ENCODE measurements at places on chromosomes 11 and 22.

GRCh38 chr11:64073542-64073941 lies 37.8 kb downstream of the FLRT1 start:
- no peak for DNase-seq

DNA sequence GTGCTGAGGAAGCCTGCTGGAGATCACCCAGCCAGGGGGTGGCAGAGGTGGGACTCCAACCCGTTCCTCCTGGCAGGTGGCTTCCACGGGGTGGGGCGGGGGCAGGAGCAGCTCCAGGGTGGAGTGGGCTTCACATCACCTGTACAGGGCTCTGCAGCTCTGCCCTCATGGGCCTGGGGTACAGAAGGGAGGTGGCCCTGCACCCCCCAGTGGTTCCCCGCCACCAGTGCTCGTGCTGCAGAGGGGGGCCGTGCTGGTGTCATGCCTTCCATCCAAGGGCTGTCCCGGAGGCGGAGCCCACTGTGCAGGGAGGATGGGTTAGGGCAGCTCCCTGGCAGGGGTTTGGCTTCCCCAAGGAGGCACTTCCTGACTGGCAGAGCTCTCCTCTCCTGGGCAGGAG lies 76.4 kb upstream of the SHISAL1 start:
- no peak for DNase-seq

DNA sequence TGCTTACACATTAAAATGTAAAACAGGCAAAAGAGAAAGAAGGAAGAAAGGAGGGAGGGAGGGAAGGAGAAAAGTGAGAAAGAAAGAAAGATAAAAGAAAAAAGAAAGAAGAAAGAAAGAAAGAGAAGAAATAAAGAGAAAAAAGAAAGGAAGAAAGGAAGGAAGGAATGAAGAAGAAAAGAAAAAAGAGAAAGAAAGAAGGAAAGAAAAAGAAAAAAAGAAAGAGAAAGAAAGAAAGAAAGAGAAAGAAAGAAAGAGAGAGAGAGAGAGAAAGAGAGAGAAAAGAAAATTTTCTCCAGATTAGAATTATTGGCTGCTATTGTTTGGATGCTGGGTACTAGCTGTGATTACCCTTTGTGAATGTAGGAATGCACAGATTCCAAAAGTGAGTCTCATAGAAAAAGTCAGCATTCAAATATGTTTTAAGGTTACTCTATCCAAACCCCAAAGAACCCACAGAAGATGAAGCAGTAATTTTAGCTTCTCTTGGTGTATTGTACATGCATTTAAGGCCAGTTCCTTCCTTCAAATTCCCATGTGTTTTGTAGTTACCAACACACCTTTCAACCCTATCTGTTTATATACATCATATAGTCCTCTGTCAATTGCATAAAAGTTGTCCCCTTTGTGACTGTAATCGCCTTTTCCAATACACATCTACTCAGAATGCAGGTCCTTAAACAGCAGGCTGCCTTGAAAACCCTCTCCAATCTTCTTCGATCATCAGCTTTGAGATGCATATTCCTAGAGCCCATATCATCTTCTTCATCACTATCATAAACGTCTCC lies 789 bp upstream of the FAM111A start:
- no peak for DNase-seq

DNA sequence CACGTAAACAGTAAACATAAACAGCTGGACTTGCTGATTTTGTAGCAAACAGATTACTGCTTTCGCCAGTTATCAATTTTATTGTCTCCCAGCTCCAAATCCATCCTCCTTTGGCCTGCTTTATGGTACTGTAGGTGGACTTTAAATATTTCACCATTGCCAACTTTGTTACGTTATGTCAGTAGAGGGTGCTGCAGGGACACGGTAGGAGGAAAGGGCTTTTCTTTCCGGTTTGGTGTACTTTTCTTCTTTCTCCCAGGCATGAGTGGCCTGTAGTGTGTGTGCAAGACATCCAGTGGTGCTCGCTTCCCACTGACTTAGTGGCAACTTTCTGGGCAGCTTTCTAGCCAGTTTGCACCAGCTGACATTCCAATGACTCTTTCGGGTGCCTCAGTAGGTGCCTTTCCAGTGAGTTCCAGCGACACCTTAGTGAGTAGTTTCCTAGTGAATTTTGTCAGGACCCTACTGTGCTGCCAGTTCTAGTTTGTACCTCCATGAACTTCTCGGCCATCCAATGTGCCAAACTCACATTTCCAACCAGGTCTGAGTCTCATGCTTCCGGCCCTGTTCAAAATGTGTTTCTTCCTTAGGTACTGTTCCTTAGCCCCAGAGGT lies 267.6 kb upstream of the TENM4 start:
- DNase-seq = no peak

- DNase-seq = no peak
These were observed 16.5 kb downstream of the SLC22A12 start for GRCh38 chr11:64607381-64607985.
